ENCODE measurements at places on chromosomes 3 and 15.

DNA sequence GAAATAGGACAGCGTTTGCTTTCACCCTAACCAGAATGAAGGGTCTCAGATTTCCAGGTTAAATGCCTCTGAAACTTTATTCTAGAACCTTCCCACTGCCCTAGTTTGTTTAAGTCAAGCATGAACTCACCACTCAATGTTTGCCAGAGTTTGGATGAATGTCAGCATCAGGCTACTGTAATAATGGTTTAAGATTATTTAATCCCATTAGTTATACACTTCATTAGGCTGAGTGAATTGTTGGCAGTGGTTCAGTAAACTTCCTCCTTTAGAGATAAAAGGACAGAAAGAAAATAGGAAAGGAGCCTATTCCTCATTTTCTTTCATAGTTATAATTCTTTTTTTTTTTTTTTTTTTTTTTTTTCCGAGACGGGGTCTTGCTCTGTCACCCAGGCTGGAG is 401.9 kb upstream of the TPRG1 start:
- DNase-seq: no peak

DNA sequence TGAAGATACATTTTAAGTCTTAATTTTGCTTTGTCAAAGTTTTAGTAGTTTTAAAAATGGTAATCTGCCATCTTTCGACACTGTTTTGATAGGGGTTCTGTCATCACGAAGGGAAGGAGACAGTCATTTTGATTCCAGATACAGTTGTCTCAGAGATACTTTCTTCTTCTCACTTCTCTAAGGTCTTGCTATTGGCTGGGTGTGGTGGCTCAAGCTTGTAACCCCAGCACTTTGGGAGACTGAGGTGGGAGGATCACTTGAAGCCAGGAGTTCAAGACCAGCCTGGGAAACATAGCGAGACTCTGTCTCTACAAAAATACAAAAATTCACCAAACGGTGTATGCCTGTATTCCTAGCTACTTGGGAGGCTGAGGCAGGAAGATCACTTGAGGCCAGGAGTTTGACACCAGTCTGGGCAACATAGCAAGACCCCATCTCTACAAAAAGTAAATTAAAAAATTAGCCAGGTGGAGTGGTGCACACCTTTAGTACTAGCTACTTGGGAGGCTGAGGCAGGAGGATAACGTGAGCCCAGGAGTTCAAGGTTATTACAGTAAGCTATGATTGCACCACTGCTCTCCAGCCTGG is 3.3 kb downstream of the RAB8B start:
- no peak for DNase-seq

DNA sequence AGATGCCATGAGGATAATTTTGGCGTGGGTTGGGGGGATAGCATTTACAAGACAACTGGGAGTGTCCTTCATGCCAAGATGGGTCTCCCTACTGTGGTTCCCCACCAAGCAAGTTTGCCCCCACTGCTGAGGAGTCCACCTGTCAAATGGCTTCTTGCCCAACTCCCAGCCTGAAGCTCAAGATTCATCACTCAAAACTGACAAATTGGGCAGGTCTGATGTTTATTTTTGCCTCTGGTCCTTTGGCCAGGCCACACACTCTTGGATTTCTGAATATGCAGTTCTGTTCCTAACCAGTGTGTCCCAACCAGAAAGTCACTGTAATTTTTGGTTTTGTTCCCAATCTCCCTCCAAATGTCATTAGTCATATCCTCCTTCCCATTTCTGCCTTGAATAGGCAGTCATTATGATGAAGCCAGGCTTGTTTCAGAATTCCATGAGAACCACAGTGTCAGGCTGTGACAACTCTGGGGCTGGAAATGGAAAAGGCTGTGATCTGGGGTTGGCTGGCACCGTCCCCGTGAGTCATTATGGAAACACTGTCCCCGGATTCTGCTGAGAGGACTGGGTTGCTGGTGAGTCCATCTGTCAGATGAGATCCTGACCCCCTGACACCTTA is 29.3 kb upstream of the MEF2A start:
- DNase-seq: no peak

DNA sequence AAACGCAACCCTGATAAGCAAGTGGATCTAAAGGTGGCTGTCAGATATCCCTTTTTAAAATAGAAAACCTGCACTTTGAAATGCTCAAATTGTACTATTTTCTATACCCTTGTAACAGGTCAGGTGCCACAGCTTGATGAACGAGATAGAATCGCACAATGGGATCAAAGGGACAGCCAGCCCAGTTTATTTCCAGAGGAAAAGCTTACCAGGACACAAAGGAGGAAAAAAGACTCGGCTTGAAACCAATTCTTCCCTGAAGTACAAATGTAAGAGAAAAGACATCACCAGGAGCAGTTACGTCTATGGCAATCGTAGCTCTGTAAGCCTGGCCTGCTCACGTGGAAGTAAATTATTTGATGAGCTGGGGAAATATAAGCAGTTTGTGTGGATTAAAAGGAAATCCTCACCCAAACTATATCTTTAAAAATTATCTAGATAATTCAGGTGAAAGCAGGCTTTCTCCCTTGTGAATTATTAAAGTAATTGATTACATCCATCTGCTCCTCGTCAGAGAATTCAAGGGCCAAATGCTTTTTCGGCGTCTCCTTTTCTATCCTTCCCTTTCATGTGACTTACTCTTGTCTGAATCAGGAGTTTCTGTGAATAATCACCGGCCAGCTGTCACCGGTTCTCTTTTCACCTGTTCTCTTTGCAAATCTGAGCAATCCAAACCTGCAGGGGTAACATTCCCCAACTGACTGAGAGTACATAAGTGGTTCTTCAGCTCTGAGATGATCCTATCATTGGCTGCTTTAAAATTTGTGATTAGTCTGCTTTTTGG is 339.2 kb upstream of the ONECUT1 start:
- DNase-seq: no peak

- no peak for DNase-seq
Measured at GRCh38 chr3:133119176-133119575, 81.0 kb downstream of the TMEM108 start.

- DNase-seq: no peak
Measured at GRCh38 chr3:61887206-61887605, 325.8 kb downstream of the PTPRG start.

DNA sequence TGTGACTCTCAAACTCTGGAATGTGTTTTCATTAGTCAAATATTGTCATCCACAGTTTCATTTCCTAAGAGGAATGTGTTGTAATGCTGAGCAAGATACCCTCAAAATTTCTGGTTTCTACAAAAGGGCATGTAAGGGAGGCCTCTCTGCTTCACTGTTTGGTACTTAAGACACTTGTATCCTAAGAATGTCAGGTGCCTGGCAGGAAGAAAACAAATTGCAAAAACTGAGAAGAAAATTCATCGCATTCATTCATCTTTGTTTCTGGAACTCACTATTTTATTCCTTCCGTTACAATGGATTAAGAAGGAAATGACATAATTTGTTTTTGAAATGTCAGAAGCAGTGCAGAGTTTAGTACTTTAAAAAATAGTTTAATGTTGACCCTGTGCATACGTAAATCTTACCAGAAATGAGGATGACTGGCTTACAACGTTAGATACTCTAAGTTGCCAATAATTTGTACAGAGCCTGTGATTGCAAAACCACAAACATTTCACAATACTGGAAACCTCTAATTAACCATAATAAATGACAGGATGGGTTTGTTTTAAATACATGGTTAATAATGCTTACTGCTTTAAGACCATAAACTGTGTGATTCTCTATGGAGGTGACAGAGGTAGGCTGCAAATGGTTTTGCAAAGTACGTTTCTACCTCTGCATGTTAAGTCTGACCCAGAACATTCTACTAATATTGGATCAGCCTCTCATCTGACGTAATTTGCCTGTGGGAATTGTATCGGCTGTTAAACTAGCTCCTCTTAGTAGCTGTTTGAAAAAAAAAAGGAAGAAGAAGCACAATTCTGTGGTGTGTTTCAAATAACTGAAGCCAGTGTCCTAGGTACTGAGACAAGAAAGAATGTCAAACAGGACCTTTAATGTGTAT is 477.8 kb downstream of the RBMS3 start:
- no peak for DNase-seq

DNA sequence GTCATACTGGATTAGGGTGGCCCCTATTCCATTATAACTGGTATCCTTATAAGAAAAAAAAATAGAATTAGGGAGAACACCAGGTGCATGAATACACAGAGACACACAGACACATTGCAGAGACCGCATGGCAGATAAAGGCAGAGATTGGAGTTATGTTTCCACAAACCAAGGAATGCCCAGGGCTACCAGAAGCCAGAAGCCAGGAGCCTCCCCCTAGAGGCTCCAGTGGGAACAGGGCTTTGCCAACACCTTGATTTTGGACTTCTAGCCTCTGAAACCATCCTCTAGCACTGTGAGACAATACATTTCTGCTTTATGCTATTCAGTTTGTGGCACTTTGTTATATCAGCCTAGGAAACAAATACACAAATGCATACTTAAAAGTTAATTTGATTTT is 10.4 kb downstream of the GOLM2 start:
- DNase-seq: no peak

GRCh38 chr3:34225821-34226366 is 427.5 kb downstream of the PDCD6IP start:
- DNase-seq: no peak

DNA sequence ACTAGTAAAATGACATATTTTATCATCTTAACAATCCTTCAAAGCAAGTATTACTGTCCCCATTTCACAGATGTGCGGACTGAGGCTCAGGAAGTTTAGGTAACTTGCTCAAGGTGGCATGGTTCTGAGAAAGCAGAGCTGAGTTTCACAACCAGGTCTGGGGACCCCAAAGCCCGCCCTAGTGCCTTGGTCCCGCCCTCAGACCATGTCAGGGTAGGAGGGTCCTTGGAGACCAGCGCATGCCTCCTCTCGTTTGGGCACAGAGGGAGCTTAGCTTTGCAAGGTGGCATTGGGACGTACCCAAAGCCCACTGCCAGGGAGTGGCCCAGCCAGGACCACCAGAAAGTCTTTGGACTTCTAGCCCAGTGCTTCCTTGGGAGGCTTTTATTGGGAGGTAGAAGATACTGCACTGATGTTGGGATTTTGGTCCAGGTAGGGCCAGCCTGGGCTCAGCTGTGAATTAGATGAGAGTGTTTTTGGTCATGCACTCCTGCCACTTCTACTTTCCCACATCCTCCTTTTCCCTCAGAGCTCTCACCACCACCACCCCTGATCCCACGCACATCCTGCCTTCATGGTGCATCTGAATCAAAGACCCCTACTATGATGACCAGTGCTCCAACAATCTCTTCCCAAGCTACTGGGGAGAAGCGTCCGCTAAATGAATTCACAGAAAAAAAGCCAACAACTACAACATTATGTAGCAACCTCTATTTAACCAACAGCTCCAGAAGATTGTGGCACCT is 307.9 kb downstream of the TLE3 start:
- DNase-seq: no peak

- DNase-seq: no peak
Measured at GRCh38 chr15:67050062-67050461, 15.3 kb upstream of the SMAD3 start.

DNA sequence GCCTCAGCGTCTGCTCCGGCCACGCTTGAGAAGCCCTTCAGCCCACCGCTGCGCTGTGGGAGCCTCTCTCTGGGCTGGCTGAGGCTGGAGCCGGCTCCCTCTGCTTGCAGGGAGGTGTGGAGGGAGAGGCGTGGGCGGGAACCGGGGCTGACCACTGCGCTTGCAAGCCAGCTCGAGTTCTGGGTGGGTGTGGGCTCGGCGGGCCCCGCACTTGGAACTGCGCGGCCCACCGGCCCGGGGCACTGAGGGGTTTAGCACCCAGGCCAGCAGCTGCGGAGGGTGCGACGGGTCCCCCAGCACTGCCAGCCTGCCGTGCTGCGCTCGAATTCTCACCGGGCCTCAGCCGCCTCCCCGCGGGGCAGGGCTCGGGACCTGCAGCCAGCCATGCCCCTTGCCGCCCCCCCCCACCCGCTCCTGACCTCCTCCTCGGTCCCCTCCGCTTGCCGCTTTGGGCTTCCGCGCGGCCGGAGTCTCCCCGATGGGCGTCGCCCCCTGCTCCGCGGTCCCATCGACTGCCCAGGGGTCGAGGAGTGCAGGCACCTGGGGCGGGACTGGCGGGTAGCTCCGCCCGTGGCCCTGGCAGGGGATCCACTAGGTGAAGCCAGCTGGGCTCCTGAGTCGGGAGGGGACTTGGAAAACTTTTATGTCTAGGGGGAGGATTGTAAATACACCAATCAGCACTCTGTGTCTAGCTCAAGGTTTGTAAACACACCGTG is 106.7 kb downstream of the RAP2B start:
- DNase-seq: no peak

- peak; percentile 78 for DNase-seq
Measured at GRCh38 chr15:24772686-24773373, 97.3 kb downstream of the NPAP1 start.

GRCh38 chr3:151428386-151428785 is 32.5 kb downstream of the IGSF10 start:
- DNase-seq: no peak

DNA sequence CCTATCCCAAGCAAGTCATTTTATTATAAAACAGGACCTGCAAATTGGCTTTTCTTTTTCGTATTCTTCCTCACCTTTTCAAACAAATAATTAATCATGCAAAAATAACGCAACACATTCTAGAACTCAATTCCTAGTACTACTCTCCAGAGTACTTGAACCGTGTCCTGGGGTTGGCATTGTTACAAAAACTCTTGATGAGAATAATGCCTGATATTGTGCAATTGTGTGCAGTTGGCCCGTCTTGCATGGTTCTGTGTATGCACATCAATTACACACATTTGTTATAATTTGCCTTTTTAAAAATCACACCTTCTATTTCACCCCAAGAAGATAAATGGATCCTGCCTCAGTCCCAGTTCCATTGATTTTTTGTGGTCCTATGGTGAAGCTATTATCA is 205.4 kb downstream of the EPHB1 start:
- DNase-seq: no peak

DNA sequence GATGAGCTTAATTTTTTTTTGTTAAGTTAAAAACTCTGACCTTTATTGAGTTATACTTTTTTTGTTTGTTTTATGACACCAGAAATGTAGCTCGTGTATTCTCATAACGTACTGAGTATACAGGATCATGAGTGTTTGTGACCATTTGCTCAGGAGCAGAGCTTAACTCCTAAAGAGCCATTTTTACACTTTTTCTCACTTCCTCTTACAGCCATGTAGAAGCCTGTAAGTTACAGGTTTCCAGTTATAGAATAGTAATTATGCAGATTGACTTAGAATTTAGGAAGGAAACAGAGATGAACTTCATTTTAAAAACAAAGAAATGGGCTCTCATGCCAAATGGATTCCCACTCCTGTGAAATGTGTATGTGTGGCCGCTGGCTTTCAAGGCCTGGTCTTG is 151.7 kb downstream of the MCTP2 start:
- DNase-seq: no peak
